ENCODE measurements at places on chromosomes 6 and 20. TPM values are rescaled to one million over a fixed set of nuclear protein-coding genes. Genes with fewer than 3 reads are reported as not detected.

DNA sequence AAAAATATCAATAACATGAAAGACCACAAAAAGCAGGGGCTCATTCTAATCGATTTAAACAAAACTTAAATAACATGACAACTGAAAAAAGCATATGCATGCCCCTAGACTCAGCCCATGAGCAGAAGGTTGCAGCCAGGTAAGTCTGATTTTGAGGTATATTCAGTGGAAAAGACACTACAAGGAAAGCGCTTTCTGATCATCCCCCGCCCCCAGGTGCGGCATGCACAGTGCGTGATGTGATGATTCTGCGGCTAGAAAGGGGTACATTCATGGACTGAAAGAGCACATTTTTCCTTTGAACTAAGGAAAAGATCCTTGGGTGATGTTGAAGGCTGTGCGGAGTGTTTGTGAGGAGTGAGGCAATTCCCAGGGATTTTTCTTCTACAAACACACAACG, 16.9 kb upstream of the FOXC1 start:
- peaks cover 4% of the 10 kb centered on the region for H3K4me1 ChIP-seq
- no peak overlapping the region for H3K27ac ChIP-seq
- DNase-seq = no peak
- H3K27me3 ChIP-seq = peaks cover 48% of the 10 kb centered on the region
- H3K4me3 ChIP-seq = no peak overlapping the region

DNA sequence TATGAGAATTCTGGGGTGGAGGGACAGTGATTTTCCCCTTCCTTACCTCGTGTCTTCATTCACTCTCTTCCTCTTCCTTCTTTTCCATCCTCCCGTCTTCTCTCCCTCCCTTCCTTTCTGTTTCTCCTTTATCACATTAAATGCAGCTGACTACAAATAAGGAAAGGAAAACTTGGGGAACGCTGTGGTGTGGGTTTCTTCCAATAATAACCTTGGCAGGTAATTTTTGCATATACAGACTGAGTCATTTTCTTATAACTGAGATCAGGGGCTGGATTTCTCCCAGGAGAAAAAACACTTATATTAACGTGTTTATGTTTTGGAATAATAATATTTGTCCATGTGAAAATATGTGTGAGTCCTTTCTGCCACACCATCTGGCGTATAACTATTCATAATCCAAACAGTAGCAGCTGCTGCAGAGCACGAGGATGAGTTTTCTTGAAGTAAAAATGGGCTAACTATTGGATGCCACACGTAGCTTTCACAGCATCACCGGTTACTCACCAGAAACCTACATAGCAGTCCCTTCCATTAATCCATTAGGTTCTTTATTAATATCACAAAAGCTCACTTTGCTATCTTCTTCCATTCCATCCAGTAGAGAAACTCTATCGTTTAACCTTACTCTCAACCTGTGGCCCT, 139.2 kb upstream of the SASH1 start:
- H3K27ac ChIP-seq = no peak overlapping the region
- no peaks in the 10 kb centered on the region for H3K4me1 ChIP-seq
- H3K4me3 ChIP-seq = no peak overlapping the region
- no peak for DNase-seq
- no peaks in the 10 kb centered on the region for H3K36me3 ChIP-seq
- H3K27me3 ChIP-seq = no peaks in the 10 kb centered on the region

GRCh38 chr6:105794239-105794638, 291.9 kb upstream of the PRDM1 start:
- no peak overlapping the region for H3K4me3 ChIP-seq
- no peak overlapping the region for H3K27ac ChIP-seq
- H3K4me1 ChIP-seq = peaks cover 4% of the 10 kb centered on the region
- H3K27me3 ChIP-seq = no peaks in the 10 kb centered on the region
- no peaks in the 10 kb centered on the region for H3K36me3 ChIP-seq

- H3K4me3 ChIP-seq = no peak overlapping the region
- no peaks in the 10 kb centered on the region for H3K36me3 ChIP-seq
- DNase-seq = peak; percentile 83
Observed at GRCh38 chr20:51258582-51259165, 235.8 kb upstream of the KCNG1 start.

- H3K4me3 ChIP-seq = no peak overlapping the region
- no peak overlapping the region for H3K27ac ChIP-seq
- H3K36me3 ChIP-seq = no peaks in the 10 kb centered on the region
- H3K4me1 ChIP-seq = no peaks in the 10 kb centered on the region
Observed at GRCh38 chr6:135325624-135326424, 144.7 kb downstream of the MYB start.

EPHA7 gene
- polyA plus RNA-seq = not detected

GHRH gene
- not detected for polyA plus RNA-seq

CST5 gene
- not detected for polyA plus RNA-seq

- H3K4me1 ChIP-seq = no peaks in the 10 kb centered on the region
- H3K36me3 ChIP-seq = no peaks in the 10 kb centered on the region
- no peaks in the 10 kb centered on the region for H3K27me3 ChIP-seq
- no peak for DNase-seq
- no peak overlapping the region for H3K27ac ChIP-seq
Observed at GRCh38 chr20:13325033-13325432, 104.0 kb downstream of the ISM1 start.
